RPMI7951 (cell line): ENCODE measurements at places on chromosomes 7 and 10.
A peak's percentile ranks its signal among the peaks of the same experiment; 100 is the strongest.

DNA sequence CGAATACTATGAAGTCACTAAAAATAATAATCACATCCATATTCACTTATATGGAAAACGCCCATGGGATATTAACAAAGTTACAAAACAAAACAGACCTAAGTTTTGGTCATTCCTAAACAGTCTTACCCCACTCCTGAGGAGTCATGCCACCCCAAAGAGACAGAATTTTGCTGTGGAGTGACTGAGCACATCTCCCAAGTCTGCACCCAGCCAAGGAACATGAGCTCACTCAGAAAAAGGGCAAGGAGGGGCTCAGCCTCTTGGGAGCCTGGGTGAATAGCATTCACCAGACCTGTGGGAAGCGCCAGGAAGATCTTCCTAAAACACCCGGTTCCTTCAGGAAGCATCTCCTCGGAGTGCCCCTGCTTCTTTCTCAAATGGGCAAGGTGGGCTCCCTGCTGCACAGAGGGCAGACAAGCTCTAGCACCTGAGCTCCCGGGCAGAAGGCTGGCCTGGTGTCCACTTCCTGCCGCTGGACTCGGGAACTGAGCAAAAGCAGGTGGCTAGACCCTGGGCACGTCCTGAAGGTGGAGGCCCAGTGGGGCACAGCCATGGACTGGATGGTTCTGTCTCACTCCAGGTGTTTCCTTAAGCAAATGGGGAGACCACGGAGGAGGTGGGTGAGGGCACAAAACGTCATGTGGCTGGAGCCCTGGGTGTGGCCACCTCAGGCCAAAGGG lies 31.0 kb downstream of the TNS3 start:
- DNase-seq = no peak

DNA sequence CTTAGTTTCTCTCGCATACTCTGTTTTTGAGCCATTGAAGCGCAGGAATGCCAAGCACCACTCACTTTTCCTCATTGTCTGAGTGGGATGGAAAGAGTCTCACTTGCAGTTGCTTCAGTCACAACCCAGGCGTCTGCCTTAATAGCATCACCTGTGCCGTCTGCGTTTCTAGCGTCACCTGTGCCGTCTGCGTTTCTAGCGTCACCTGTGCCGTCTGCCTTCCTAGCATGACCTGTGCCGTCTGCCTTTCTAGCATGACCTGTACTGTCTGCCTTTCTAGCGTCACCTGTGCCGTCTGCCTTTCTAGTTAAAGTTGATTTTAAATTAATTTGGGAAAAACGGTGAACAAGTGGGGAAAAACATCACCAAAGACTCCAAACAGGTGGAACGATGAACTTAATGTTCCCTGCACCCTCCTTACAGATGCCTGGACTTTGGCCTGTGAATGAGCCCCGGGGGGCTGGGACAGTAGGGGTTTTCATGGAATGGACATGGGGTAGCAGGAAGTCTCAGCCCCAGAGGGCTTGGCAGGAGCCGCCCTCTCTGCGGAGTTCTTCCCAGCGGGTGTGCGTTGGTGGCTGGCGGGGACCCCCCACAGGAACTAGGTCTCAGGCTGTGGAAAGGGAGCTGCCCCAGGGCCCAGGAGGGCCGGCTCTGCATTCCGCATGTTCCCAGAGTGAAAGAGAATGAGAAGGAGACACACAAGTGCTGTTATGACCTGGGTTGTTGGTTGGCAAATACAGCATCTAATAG lies 3.5 kb downstream of the ZNF511 start:
- no peak for DNase-seq

DNA sequence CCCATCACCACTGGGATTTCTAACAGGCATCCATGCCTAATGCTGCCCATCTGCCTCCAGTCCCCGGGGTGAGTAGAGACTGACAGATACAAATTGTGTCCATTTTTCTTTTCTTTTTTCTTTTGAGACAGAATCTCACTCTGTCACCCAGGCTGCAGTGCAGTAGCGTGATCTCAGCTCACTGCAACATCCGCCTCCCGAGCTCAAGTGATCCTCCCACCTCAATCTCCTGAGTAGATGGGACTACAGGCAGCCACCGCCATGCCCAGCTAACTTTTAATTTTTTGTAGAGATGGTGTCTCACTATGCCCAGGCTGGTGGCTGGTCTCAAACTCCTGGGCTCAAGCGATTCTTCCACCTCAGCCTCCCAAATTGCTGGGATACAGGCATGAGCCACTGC lies 7.6 kb upstream of the CPN1 start:
- no peak for DNase-seq

DNA sequence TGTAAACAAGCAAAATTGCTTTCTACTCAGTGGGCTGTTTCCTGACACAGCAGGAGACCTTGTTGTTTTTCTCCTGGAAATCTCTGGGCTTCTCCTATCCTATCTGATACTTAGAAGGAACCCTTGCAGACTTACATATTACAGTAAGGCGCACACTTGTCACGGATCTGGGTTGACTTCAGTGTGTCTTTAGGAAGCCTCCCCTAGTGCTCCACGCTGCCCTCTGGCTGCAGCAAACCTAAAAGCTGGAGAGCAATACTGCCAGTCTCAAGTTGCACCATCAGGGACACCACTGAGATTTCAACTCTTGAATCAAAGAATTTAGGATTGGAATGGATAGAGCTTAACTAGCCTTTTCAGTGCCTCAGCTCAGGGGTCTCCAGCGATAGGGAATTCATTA lies 495.3 kb downstream of the LRMDA start:
- DNase-seq = peak; percentile 61
